Central memory CD4-positive, alpha-beta T cell (primary cell): ENCODE measurements at places on chromosomes 1 and 21.

- DNase-seq = no peak
Measured at GRCh38 chr1:109263234-109263596, 13.9 kb downstream of the CELSR2 start.

- peak; percentile 63 for DNase-seq
Measured at GRCh38 chr1:159008744-159009188, 941 bp upstream of the IFI16 start.

DNA sequence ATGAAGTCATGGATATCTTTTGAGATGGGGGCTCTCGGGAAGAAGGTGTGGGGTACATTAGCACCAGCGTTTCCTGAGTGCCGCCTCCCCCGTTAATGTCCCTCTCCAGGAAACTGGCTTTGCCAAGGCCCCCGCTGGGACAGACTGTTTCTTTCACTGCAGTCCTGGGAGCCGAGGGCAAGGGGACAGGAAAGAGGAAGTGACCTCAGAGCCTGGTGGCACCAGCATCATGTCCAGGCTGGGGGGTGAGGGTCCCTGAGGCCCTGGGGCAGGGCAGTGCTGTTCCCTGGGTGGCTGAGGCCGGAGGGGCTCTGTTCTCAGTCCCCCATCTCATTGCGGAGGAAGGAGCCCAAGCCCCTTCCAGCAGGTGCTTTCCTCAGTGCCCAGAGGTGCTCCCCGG, 5.8 kb downstream of the PFKL start:
- DNase-seq = no peak

DNA sequence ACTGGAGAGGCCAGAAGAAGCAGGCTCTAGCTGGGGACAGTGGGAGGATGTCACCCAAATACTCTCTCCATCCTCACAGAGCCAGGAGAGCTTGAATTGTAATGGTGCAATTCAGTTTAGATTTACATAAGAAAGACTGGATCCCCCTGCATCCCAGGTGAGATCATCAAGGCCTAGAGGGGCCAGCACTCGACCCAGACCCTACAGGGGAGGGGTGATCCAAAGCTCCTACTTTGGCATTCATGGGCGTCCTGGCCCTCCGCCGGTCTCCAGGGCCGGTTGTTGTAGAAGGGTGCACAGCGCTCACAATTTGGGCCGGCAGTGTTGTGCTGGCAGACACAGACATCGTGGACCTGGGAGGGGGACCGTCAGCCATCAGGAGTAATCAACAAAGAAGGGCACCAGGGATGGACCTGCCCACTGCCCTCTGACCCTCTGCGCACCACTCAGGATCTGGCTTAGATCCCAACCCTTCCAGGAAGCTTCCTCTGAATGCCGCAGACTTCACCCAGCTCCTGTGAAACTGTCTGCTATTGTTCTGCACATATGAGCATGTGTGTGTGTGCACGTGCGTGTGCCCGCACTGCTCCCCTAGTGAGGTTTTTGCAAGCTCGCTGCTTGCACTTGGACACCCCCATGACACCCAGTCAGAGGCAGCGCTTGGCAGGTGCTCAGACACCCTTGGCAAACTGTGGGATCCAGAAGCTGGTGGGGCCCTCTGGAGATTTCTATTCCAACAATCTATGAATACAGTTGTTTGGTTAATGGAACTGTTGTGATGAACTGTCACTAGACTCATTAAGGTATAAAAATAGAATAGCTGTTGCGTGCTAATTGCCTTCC, 21.6 kb downstream of the LAMB3 start:
- no peak for DNase-seq

DNA sequence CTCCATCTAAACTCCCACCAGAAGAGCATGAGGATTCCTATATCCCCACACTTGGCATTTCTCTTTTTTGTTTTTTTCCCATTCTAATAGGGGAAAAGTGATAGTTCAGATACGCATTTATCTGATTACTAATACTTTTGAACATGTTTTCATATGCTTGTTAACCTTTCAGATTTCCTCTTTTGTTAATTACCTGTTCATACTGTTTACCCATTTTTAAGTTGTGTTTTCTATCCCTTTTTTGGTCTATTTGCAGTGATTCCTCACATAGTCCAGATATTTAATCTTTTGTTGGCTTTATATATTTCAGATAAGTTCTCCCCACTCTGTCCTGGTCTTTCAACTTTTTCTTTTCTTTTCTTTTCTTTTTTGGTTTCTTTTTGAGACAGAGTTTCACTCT, 13.6 kb upstream of the PIGK start:
- no peak for DNase-seq

- DNase-seq = no peak
Measured at GRCh38 chr1:14603645-14604044, 5.2 kb downstream of the KAZN start.

DNA sequence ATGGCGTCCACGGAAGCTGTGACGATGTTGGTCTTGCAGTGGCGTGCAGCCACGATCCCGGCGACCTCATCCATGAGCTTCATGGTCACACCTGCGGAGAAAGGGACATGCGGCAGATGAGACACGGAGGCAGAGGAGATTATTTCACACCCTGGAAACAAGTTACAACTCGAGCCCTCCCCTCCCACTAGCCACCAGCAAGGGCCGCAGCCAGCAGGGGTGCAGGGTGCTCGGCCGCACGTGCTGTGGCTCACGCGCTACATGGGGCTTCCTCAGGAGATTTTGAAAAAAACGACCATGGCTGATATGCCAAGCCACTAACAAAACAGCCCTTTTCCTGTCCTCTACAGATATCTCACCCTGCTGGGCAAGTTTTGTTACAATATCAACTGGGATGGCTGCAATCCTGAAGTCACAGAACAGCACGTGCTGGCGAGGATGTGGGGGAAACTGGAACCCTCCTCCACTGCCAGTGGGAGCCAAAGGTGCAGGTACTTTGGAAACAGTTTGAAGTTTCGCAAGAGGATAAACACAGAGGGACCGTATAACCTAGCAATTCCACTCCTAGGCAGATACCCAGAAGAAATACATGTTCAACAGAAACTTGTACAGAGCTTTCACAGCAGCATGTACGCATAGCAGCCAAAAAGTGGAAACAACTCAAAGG, 34.1 kb upstream of the GPR153 start:
- no peak for DNase-seq

GRCh38 chr1:221303623-221304022, 424.4 kb downstream of the HLX start:
- DNase-seq = no peak

DNA sequence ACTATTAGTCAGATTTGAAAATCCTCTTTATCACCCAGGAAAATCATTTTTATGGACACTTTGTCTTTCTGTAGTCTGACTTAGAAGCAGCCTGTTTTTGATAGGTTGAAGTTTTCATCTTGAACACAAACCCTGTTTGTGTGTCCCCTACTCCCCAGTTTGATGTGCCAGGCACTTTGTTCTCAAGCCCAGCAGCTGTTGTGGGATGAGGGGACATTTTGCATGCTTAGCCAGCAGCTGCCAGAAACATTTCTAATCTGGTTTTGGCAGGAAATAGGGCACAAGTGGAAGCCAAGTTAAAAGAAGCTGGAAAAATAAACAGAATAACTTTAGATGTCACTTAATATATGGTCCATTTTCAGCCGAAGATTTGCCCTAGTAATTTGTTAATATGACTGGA, 29.9 kb downstream of the ACTN2 start:
- no peak for DNase-seq

DNA sequence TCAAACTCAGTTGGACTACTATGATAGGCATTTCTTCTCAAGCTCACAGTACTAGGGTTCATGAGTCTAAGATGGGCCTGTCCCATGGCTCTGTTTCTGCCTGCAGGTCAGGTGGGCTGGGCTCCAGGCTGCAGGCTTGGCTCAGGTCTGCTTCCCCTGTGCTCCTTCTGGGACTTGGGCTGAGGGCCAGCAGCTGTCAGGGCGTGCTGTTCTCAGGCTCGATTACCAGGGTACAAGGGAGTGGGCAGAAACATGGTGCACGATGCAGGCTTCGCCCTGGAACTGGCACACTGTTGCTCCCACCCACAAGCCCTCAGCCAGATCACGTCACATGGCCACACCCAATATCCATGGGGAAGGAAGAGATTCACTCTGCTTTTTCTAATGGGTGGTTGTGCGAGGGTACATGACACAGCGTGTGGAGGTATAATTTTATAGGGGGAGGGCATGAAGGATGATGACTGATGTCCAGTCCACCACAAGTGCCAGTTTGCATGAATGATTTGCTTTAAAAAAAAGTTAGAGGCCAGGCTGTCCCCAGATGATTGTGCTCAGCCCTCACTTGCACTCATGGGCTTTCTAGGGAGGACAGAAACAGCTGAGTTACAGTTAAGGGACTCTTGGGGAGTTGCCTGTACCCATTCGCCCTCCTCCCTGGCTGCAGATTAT, 118.0 kb downstream of the ACTL8 start:
- no peak for DNase-seq

- DNase-seq = no peak
Measured at GRCh38 chr1:224543453-224543852, 72.7 kb upstream of the CNIH3 start.

GRCh38 chr1:206469411-206469932, 804 bp upstream of the IKBKE start:
- DNase-seq = peak; percentile 35

GRCh38 chr21:43640400-43640799, 18.9 kb downstream of the HSF2BP start:
- no peak for DNase-seq

DNA sequence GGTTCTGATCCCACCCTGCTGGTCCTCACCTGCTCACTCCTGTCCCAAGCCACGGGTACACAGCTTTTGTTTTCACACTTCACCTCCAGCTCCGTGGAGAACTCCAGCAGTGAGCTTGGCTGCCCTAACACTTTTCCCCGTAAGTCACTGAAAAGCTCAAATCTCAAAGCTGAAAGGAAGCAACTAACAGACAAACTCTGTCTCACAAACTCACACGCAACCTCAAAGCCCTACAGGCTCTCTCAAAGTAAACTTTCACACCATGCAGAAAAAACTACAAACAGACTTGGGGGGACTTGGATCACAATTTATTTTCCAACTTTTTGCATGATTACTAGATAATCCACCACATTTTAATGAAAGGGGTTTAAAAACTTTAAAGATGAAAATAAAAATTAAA, 88.3 kb downstream of the AK5 start:
- no peak for DNase-seq

DNA sequence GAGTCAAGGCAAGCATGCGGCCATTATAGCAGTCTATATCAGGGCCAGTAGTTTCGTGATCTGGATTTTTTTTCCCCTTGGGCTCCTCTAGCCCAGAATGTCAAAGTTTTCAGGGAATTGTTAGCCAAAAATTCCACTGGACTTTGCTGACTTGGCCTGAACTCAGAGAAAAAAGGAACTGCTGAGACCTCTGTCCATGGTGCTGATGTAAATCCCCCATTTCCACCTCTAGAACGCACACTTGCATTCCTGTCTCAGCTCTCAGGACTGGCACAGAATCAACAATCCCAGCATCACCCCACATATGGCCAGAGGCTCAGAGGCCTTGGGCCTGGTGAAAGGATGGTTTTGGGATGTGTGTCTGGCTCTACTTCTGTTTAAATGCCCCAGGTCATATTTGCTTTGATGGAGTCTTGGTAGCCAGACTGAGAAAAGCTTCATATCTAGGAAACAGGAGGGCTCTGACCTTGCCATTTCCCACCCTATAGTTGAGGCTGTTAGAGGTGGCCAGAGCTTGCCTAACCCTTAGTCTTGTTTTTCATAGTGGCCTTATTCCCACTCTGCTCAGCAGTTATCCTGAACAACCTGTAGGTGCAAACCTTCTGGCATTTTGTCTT, 16.9 kb upstream of the EFCAB14 start:
- no peak for DNase-seq
